ENCODE measurements at places on chromosomes 7 and 10.
A peak's percentile ranks its signal among the peaks of the same experiment; 100 is the strongest.

DNA sequence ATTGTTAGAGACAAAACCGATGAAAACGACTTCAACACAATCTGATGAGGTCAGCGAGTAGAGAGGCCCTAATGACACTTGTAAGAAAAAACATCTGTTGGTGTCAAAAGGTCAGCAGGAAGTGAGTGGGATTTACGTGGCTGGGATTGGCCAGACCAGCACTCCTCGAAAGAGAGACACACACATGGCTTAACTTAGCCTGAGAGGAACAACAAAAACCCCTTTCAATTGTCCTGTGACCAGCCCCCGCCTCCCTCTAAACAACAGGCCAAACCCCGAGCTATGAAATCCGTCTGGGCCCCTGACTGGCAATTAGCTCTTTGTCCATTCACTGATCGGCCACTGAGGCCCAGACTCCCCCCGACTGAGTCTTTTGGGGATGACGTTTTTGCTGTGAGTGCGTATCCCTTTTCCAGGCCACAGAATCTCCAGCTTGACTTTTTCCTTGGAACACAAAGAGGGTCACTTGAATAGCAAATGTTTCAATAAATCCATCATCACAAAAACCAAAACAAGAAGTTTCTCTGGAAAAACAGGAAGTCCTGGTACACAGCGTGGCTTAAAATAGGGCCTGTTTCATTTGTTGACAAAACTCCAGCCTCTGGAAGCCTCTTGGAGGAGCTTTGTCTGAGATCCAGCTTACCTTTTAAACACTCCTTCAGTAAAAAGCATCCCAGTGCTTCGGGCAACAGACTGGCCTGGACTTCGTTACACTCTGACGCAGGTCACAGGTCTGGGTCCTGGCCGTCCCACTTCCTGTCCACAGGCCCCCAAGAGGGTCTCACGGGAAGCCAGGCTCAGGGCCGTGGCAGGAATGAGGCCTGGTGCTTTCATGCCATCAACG, 103.0 kb downstream of the CTBP2 start:
- DNase-seq, result no peak

DNA sequence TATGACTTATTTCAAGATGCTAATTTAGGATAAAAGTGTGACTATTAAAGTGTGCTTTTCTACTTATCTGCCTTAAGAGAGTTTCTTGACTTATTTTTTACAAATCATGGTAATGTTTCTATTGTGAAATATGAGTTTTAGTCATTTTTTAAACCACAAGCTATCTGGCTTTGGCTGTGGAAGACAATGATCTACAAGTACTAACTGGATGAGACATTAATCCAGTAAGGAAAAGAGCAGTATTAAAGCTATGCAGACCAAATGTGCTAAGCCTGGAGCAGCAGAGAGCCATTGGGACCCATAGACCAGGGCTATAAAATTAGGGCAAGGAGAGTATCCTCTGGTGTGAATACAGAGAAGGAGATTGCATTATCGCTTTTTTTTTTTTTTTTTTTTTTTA, 92.4 kb downstream of the SEMA3A start:
- DNase-seq, result no peak

- DNase-seq, result no peak
These were observed 81.6 kb downstream of the DNAJB6 start for GRCh38 chr7:157418204-157419034.

- no peak for DNase-seq
These were observed 24.5 kb downstream of the RAPGEF5 start for GRCh38 chr7:22332461-22332870.

- DNase-seq, result no peak
These were observed 304.4 kb upstream of the LYZL1 start for GRCh38 chr10:28984431-28984830.

DNA sequence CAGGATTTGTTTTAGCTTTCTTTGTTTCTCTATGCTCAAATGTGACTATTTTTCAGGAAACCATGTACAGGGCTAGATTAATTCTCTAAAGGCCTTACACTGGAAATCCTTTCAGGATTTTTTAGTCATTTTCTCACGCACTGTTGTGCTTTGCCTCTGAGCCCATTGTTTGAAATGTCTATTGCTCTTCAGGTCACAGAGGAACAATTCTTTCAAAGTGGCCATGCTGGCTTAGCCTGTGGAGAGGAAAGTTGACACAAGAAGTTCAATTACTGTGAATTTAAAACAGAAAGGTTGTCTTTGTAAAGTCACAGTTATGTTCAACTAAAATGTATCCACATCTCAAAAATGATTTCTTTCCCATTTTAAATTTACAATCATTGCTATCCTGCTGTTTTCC, 1071.7 kb upstream of the POT1 start:
- no peak for DNase-seq

- peak; percentile 72 for DNase-seq
These were observed 2.9 kb upstream of the HMX3 start for GRCh38 chr10:123132576-123133477.

- no peak for DNase-seq
These were observed 15.3 kb upstream of the PDGFA start for GRCh38 chr7:534959-535358.

DNA sequence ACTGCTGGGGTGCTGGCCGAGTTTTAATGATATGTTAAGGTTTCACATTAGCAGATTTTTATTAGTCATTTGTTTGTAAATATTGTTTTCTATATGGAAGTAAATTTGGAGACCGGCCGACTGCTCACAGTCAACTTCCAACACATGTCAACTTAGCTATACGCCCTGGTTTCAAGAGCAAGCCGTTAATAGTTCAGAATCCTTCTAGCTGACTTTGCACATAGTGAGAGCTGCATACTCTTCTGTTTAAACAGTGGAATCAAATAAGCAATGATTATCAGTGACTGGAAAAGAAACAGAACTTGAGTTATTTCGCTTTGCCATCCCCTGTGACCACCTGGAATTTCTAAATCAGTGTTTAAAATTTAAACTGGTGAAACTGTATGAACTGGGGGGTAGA, 109.9 kb downstream of the PFKFB3 start:
- DNase-seq, result no peak

Data from stimulated activated CD8-positive, alpha-beta memory T cell treated with anti-CD3 and anti-CD28 coated beads, Interleukin-4, amount 100 ng/mL, for 1 hour (primary cell).